ENCODE measurements at places on chromosomes 6 and 20.

- no peak for DNase-seq
Measured at GRCh38 chr20:49785852-49786175, 26.8 kb upstream of the SLC9A8 start.

DNA sequence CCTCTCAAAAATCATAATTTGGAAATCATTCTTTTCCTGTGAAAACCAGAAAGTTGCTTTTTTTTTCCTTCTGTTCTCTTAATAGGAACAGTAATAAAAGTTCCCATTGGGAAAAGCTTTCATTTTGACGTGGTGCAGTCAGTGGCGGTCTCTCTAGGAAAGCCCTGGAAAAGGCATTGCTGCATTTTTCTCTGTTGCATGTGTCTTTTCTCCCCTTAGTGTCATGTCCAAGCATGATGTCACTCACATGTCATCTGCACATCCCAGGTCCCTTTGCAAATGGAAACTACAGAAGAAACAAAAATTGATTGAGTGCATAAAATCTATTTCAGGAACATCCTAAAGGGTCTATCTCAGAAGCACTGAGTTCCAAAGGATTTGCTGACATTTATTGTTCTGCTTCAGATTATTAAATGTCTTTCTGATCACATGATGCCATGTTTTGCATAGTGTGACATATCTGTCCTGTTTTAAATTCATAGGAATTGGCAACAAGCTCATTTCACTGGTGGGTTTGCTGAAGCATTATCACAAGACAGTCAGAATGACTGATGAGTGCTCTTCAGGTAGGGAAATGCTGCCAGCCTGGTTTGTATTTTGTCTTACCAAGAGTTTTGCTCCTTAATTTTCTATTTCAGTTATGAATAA, 208.7 kb downstream of the SOX4 start:
- DNase-seq, result no peak

DNA sequence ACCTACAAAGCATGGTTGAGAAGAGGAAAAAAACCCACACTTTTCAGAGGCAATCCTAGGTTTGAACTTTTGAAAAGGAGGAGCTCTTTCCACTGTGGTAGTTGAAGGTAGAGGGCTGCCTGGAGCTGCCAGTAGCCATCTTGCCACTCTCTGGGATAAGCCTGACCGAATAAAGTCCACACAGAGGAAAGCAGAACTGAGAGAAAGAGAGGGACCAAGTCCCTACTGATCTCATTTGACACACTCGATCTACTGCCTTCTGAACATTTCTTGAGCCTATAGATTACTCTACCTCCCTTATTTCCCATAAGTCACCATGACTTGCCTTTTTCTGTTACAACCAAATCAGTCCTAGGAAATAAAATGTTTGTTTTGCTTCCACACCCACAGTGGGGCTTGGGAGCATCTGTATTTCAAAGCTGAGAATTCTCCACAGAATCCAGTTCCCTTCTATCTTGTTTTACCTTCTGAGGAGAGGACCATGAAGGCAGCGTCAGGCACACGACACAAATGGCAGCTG, 147.0 kb upstream of the PTPRK start:
- DNase-seq, result no peak

- DNase-seq, result no peak
Measured at GRCh38 chr20:63696628-63697356, at the start of gene TNFRSF6B. Gene TNFRSF6B (plus strand): TSS chr20:63696652. CDS start chr20:63696768, 116 bp downstream.

DNA sequence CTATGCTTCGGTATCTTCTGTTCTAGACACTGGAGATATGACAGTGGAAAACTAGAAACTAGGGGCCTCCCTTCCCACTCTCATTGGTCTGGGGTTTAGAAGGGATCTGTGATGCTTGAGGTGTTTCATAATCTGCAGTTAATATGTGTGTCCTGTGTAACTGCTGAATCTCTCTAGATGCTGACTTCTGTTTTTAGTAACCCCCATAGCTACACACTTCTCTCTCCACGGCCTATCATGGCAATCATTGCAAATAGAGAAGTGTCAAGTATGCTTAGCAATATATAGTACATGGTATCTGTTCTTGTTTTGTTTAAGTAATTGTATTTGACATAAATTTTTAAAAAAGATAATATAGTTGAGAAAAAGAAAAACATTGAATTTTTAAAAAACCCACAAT, 394.6 kb upstream of the MMS22L start:
- no peak for DNase-seq

GRCh38 chr20:47297746-47298145, 58.8 kb downstream of the ZMYND8 start:
- DNase-seq, result no peak

DNA sequence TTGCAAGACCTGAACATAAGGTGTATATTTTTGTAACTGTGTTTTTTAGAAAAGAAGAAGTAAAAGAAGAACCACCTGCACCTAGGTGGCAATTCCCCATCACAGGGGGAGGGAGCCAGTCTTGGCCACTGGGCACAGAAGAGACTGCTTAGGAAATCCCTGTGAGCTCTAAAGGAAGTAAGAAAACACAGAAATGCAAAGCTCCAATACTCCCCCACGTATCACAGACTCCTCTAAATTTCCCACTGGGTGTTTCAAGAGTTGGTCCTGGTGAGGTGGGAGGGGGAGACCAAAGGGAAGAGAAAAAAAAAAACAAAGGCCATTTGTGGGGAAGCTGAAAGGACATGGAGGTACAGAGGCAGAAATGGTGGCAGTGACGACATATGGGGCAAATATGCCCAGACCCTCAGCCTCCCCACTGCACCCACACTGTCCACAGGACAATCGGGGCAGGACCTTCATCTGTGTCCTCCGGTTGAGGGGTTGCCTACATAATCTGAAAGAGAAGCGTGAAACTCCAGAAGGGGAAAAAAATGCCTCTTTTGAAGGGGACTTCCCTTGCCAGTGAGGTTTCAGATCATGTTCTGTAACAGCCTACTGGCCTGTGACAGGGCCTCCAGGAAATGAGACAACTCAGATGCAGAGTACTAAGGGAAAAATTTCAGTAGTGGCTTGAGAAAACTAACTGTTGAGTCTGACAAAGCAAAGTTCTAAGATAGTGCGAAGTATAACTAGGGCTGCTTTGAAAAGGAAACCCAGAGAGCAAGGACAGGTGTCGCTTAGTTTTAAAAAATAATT, 226.2 kb upstream of the MARCKS start:
- DNase-seq, result no peak
